Activated CD8-positive, alpha-beta memory T cell treated with anti-CD3 and anti-CD28 coated beads for 24 hours (primary cell): ENCODE measurements at places on chromosomes 6 and 20.

GRCh38 chr6:165657325-165657680, 5.7 kb downstream of the PDE10A start:
- no peak for DNase-seq

DNA sequence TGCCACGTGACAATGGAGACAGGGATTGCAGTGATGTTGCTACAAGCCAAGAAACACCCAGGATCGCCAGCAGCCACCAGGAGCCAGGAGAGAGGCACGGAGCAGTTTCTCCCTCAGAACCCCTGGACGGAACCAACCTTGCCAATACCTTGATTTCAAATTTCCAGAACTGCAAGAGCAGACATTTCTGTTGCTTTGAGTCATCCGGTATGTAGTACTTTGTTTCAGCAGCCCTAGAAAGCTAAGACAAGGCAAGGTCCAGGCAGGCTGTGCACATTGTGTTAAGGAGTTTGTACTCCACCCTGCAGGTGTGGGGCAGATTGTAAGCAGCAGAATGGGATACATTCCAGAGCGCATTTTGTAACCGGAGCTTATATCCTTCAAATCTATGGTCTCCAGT, 48.3 kb downstream of the TRERF1 start:
- peak; percentile 53 for DNase-seq

- no peak for DNase-seq
These were observed 184.2 kb downstream of the CDH4 start for GRCh38 chr20:61436283-61436666.

- DNase-seq, result no peak
These were observed 7.3 kb upstream of the KCNG1 start for GRCh38 chr20:51029963-51030920.

- no peak for DNase-seq
These were observed 263.3 kb upstream of the QKI start for GRCh38 chr6:163151212-163151611.

DNA sequence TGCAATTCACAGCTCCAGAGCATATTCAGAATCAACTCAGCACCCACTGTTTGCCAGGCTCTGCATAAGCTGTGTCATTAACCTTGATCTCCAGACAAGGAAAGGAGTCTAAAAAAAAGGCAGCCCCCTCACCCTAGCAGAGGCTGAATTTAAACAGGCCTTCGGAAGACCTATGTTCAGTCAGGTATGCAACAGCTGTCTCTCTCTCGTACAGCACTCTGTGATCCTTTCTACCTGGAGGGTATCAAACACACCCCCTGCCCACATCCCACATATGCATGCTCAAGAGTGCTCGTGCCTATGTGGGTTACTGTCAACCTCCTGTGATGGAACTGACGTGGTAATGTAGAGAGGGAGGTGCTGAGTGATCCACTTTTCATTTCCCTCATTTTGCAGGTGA, 8.5 kb downstream of the PLAGL2 start:
- DNase-seq, result no peak

GRCh38 chr6:134097114-134097707, 44.8 kb upstream of the SLC2A12 start:
- peak; percentile 76 for DNase-seq

DNA sequence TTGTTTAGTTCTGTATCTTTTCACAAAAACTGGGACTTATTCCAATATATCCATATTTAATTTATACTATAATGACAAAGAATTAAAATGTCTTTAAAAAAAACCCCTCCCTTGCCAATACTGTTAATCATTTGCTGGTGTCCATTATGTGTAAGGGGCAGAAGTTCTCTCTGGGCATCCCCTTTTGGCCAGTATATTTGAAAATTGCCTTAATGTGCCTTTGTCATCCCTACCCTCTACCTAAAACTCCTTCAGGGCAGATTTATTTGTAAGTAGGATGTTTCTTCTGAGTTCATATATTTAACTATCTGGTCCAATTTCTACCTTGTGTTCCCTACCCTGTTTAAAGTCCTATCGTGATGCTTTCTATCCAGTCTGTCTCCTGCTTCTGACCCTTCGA, 62.9 kb downstream of the ARHGAP18 start:
- no peak for DNase-seq

GRCh38 chr6:24581084-24581669, 64.8 kb downstream of the KIAA0319 start:
- DNase-seq, result peak; percentile 90

GRCh38 chr6:15430931-15431405, 185.1 kb downstream of the JARID2 start:
- DNase-seq, result no peak

- no peak for DNase-seq
These were observed 404.3 kb upstream of the SLC35B3 start for GRCh38 chr6:8839626-8840025.

- peak; percentile 90 for DNase-seq
These were observed at the start of gene TENT5A for GRCh38 chr6:81752084-81752920. TENT5A (minus strand) TSS chr6:81752681; CDS start chr6:81752141, 540 bp downstream.
